ENCODE measurements at places on chromosomes 1 and 21.

DNA sequence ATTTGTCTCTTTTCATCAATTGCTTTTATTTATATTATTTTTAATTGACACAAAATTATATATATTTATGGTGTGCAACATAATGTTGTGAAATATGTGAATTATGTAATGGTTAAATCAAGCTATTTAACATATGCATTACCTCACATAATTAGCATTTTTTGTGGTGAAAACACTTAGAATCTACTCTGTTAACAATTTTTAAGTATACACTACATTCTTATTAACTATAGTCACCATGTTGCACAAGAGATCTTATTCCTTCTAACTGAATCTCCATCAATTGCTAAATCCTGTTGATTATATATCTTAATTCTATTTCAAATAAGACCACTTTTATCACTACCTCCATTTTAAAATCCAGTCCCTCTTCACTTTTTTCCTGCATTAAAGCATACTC, 42.5 kb downstream of the PLPPR5 start:
- DNase-seq: no peak

GRCh38 chr1:237411621-237412020, 369.6 kb downstream of the RYR2 start:
- no peak for DNase-seq

- DNase-seq: no peak
Measured at GRCh38 chr1:35499231-35499630, 58.0 kb downstream of the KIAA0319L start.

GRCh38 chr1:170301596-170301995, 155.8 kb downstream of the NTMT2 start:
- no peak for DNase-seq

DNA sequence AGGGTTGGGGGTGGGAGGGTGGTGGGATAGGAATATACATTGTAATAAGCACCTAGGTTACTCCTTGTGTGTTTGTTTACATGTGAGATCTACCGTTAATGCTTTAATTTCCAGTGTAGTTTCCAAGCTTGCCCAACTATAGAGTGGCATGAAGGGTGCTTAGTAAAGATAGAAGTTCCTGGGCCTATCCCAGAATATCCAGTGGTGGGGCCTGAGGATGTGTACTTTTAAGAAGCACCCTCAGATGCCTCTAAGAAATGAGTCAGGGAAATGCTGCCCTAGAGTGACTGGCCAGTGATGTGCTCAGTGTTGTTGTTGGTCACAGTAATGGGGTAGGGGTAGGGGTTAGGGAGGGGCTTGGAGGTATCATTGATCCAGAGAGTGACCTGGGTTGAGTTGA, 141.3 kb downstream of the TSEN15 start:
- no peak for DNase-seq

DNA sequence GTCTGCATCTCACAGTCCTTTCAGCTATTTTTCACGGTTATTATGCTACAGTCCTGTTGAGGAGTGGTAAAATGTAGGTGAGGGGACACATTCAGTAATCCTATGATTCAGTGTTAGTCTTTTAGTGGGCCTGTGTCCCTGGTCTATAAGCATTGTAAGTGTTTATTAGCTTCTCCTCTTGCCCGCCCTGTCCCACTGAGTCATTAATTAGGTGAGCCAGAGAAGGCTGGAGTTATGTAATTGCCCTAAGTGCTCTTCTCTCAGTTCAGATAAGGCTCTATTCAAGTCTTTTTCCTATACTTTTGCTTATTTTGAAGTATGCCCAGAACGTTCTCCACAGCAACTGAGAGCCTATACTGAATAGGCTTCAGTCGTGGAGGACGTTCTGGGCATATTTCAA, 76.3 kb upstream of the ZRANB2 start:
- no peak for DNase-seq

DNA sequence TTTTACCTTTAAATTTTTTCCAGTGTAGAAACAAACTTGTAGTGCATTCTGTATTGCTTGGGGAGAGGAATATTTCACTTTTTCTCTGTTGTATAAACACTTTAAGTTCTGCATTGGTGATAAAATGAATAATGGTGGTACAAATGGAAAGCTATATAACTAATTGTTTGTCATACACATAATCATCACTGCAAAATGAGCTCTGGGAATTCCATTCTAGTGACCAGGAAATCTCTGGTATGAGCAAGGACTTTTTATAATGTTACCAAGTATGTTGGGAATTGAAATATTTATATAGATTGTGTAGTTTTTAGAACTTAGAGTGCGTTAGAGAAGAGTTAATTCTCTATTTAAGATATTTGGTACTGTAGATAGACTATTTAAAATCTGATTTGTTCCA, 5.0 kb upstream of the FMN2 start:
- no peak for DNase-seq

- no peak for DNase-seq
Measured at GRCh38 chr1:109114342-109114674, 393 bp downstream of the ELAPOR1 start.

DNA sequence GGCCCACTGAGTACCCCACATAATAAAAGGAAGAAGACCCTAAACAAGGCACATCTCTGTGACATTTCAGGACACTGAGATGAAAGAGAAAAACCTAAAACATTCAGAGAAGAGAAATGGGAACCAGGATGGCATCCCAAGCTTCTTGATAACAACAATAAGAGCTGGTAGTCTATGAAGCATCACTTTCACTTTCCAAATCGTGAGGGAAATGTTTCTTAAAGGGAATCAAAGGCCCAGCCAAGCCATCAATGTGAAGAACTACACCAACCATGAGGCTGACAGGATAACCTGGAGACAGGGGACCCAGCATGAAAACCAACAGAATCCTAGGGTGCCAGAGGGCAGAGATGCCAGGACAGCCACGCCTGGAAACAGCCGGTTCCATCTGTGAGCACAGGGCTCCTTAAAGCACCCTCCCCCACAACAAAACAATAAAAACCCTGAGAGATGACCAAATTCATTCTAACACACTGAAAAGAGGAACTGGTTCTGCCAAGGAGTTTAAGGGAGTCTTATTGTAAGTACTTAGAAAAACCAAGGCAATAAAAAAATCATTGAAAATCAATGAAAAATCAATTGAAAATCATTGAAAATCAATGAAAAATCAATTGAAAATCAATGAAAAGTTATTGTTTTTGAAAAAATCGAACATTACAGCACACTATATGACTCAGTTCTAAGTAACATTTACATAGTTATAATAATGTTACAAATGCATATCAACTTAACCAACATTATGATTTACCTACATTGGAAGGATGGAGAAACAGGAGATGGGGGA, 141.5 kb upstream of the ERG start:
- no peak for DNase-seq

DNA sequence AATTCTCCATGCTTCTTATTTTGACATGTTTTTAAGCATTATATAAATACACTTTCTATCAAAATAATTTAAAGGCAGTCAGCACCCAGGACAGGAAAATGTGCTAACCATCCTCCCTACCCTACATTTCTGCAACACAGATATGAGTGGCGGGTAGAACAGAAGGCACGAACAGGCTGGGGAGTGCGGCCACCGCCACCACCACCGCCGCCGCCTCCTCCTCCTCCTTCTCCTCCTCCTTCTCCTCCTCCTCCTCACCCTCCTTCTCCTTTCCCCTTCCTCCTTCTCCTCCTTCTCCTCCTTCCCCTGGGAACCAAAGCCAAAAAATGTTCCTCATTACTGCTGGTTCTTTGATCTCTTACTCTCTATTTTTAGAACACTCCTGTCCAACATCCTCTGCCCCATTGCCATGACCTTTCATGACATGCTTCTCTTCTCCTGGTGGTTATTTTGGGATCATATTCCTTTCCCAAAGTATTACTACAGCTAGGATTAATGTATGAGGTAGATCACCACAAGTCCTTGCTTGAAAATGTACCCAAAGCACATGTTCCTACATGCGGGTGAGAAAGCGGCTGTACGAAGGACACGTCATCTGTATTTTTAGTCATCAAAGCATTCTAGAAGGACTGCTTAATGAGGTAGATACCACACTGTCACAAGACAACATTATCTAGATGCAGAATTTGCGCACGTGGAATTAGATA, 24.5 kb upstream of the CCN1 start:
- DNase-seq: no peak

- no peak for DNase-seq
Measured at GRCh38 chr1:162279136-162279498, 97.5 kb downstream of the SPATA46 start.

DNA sequence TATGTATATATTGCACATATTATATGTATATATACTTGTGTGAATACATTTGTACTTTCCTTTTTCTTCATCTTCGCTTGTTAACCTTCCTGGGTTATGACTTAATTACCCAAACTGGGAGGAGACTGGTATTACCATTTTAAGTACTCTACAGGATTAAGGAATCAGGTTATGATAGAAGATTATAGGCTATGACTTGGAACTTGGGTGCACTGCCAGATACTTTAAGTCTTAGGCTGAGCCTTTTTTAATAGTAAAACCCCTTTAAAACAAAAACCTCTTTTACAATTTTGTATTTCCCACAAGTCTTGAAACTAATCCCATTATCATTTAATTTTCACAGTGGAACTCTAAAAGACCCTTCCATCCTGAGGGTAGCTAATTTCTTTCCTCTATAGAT, 6.0 kb downstream of the BRWD1 start:
- no peak for DNase-seq

GRCh38 chr1:12539705-12540579, 78.1 kb downstream of the DHRS3 start:
- no peak for DNase-seq

DNA sequence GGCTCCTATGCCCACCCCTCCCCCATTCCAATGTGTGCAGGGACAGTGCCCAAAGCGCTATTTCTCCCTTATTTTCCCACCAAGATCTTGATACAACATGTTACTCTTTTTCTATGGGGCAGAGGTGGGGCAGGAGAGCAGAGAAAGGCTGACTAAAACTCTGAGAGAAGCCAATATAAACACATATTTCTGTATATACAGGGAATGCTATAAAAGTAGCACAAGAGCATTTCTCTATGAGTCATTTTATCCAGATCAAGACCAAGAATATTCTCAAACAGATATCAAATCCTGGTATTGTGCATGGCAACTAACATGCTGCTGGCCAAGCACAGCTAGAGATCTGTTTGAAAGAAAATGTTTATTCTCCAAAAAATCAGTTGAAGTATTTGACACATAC, 7.3 kb downstream of the WDR26 start:
- DNase-seq: no peak

- DNase-seq: no peak
Measured at GRCh38 chr21:37496972-37497371, 130.4 kb downstream of the DYRK1A start.

DNA sequence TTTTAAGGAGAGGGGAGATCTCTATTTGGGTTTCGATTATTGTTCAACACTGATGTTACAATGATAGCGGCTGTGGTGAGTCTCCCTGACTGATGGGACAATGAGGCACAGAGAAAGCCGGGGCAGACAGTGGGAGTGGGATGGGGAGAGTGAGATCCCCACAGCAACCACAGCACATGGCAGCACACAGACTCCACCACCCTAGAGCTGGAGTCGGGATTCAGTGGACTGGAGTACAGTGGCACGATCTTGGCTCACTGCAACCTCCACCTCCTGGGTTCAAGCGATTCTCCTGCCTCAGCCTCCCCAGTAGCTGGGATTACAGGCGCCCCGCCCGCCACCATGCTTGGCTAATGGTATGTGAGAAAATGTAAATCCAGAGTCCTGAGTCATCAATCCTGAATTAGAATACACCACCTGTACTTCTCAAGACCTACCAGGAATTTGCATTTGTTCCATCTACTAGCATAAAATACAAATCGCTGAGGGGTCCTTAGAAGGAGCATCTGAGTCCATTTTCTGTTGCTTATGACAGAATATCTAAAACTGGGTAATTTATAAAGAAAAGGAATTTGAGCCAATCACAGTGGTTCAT, 125.8 kb downstream of the TOMM20 start:
- DNase-seq: no peak

DNA sequence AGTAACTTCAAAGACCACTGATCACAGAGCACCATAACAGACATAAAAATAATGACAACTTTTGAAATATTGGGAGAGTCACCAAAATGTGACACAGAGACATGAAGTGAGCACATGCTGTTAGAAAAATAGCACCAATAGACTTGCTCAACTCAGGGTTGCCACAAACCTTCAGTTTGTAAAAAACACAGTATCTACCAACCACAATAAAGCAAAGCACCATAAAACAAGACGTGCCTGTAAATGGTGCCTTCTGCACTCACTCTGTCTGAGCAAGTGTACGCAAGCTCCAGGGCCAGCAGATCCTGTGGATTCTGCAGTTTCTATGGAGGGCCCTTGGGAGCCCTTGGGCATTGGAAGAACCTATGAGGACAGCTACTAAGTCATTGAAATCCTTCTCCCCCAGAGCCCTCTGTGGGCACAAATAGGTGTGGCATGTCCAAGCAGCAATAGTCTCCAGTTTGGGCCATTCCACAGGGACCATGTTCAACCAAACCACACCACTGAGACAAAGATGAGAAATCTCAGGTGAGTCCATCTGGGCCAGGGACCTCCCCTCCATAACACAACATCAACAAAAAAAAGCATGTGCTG, 116.9 kb upstream of the RAB4A start:
- DNase-seq: no peak

DNA sequence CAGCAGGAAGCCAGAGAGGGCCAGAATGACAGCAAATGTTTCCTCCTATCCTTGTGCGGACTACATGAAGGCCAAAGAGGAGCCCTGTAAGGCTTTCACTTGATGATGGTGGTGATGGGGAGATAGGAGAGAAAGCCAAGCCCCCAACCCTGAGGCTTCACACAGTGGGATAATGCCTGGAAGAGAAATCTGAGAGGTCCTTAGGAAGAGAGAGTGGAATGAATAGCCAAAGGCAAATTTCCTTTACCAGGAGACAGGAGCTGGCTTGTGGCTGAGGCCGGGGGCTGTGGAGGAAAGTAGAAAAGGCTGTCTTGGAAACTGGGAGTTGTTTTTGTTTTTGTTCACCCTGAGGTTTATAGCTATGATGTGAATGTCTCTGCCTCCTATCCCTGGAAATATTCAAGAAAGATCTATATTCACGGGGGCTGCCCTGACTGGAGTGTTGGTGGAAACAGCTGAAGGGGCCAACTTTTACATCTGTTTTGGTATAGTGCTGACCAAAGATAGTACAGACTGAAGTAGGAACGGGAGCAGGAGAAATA, 13.0 kb upstream of the RNF19B start:
- DNase-seq: no peak

DNA sequence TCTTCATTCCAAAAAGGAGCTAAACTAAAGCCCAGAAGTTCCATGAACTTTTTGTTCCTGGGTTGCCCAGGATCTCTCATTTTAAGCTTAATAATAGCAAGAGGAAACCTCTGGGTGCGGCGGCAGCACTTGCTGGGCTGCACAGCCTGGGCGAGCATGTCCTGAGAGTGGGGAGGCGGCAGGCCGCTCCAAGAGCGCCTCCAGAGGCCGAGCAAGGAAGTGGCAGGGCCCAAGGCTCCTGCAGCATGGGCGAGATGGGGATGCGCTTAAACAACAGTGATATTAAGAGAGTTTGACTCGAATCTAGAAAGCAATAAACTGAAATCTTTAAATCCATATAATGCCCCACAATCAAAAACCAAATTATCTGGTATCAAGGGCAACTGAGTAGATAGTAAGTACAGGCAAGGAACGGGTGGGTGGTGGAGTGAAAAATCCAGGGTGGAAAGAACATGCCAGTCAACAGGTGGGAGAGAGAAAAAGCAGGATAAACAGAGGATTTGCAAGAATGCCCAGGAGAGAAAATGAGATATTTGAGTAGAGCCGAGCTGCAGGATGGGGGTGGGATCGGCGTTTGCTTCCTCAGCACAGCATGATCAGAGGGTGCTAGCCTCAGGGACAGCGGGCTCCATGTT, 14.1 kb upstream of the TNR start:
- no peak for DNase-seq

GRCh38 chr1:63411066-63411465, 43.6 kb downstream of the ALG6 start:
- DNase-seq: no peak

All from esophagus squamous epithelium (tissue), 5 donors.